ENCODE measurements at places on chromosomes 5 and 9. TPM values are rescaled to one million over a fixed set of nuclear protein-coding genes. Genes with fewer than 3 reads are reported as not detected.

NSG2 gene
- not detected for total RNA-seq

SPINK13 gene
- not detected for total RNA-seq

TMEM215 gene
- total RNA-seq: not detected

C9orf153 gene
- total RNA-seq: 0.55 TPM

SLC45A2 gene
- total RNA-seq: not detected

SOHLH1 gene
- total RNA-seq: not detected

CLK4 gene
- 125 TPM for total RNA-seq

MAT2B gene
- total RNA-seq: 157 TPM

SHISAL2B gene
- total RNA-seq: not detected

S1PR3 gene
- not detected for total RNA-seq

TRIM36 gene
- not detected for total RNA-seq

PHYHD1 gene
- 1.7 TPM for total RNA-seq

OTP gene
- total RNA-seq: not detected

PRPF4 gene
- total RNA-seq: 20.7 TPM

CDKN2B gene
- total RNA-seq: 0.64 TPM

EQTN gene
- total RNA-seq: not detected

ASS1 gene
- total RNA-seq: not detected

BNC2 gene
- total RNA-seq: not detected

TESK1 gene
- total RNA-seq: 53.5 TPM

FOXD4L4 gene
- total RNA-seq: 0.47 TPM

RNF183 gene
- not detected for total RNA-seq

ENTPD2 gene
- not detected for total RNA-seq

MLANA gene
- not detected for total RNA-seq

PCDHA12 gene
- not detected for total RNA-seq

SOX30 gene
- total RNA-seq: 0.14 TPM

ELAVL2 gene
- not detected for total RNA-seq

PRUNE2 gene
- total RNA-seq: 0.22 TPM

GRXCR2 gene
- not detected for total RNA-seq

FOXD4L3 gene
- not detected for total RNA-seq

All from CD4-positive, alpha-beta memory T cell (primary cell).